ENCODE measurements at places on chromosomes 12 and 14.

- DNase-seq = no peak
Measured at GRCh38 chr14:51682411-51682810, 30.7 kb downstream of the FRMD6 start.

DNA sequence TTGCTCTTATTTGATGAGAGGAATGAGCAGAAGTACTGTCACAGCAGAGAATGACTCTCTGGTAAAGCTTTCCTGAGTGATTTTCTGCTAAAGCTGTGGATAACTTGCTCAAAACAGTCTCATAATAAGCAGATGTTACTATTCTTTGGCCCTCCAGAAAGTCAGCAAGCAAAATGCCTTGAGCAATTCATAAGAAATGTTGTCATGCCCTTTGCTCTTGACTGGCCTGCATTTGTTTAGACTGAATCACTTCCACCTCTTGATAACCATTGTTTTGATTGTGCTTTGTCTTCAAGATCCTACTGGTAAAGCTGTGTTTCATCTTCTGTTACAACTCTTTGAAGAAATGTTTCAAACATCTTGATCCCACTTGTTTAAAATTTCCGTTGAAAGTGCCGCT lies 457.9 kb upstream of the FOXG1 start:
- DNase-seq = no peak

DNA sequence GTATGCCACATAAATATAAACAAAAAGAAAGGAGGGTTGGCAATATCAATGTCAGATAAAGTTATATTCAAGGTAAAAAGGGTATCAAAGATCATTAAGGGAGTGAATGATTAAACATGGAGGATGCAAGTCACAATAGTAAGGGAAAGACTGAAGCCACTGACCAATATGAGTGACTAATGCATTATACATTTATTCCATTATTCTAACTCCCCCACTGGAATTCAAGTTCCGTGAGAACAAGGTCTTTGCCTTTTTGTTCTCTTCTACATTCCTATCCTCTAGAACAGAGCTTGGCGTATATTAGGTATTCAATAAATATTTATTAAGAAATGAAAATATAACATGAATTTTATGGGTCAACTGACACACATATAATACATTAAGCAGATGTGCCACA lies 30.7 kb downstream of the MAP4K5 start:
- no peak for DNase-seq

- DNase-seq = no peak
Measured at GRCh38 chr12:23424685-23425084, 524.8 kb downstream of the SOX5 start.

GRCh38 chr14:35992816-35993683 lies 166.9 kb downstream of the BRMS1L start:
- DNase-seq = no peak

DNA sequence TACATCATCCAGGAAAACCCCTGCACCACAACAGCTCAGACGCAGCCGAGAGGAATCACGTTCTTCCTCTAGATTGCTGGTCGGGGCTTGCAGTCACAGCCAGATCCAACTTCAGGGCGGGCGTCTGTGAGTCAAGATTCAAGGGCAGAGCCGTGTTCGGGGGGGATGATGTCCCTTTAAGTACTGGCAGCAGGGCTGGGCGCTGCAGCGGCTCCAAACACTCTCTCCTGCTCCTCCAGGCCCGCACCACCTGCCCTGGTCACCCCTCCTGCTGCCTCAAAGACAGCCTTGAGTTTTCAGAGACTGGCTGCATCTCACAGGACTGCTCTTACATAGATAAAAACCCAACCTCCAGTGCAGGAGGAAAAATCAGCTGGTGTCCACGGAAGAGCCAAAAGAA lies 68.3 kb downstream of the KDM2B start:
- DNase-seq = no peak

DNA sequence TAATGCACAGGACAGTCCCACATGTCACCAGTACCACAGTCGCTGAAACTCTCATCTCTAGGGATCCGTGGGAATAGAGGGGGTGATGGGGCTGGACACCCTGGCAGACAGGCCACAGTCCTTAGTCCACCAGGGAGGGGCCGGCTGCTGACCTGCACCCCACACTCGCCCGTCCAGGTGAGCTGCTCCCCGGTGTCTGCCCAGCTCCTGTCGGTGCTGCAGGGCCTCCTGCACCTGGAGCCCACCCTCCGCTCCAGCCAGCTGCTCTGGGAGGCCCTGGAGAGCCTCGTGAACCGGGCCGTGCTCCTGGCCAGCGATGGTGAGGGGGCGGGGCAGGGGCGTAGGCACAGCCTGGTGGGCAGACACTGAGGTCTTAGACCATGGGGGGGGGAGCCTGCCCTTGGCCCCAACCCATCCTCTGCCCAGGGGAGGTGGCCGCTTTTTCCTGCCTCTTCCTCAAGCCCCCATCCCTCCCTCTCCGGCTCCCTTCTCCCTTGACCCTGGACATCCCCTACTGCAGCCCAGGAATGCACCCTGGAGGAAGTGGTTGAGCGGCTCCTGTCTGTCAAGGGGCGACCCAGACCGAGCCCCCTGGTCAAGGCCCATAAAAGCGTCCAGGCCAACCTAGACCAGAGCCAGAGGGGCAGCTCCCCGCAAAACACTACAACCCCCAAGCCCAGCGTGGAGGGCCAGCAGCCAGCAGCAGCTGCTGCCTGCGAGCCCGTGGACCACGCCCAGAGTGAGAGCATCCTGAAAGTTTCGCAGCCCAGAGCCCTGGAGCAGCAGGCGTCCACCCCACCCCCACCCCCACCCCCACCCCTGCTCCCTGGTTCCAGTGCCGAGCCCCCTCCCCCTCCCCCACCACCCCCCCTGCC lies 17.1 kb upstream of the ADSS1 start:
- no peak for DNase-seq

- no peak for DNase-seq
Measured at GRCh38 chr14:42710071-42710470, 1103.4 kb downstream of the LRFN5 start.

GRCh38 chr14:33925946-33926345 lies 24.9 kb downstream of the EGLN3 start:
- no peak for DNase-seq

- no peak for DNase-seq
Measured at GRCh38 chr12:6280672-6281071, 29.8 kb upstream of the PLEKHG6 start.

GRCh38 chr12:126487431-126487980 lies 1422.3 kb downstream of the AACS start:
- DNase-seq = no peak

DNA sequence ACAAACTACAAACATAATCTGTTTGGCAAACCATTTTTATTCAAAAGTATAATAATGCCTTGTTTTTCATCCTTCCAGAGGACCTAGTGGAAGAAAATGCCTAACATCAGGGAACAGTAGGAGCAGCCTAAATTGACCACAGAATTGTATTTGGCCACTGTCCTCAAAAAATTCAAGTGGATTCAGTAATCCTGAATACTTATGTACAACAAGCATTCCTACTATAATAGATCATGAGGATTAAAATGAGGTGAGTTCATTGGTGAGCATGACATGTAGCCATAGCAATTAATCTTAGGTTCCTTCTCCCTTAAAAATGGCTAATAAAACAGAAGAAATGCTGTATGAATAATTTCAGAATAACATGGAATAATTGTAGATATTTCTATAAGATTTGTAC lies 209.3 kb downstream of the DAD1 start:
- DNase-seq = no peak

DNA sequence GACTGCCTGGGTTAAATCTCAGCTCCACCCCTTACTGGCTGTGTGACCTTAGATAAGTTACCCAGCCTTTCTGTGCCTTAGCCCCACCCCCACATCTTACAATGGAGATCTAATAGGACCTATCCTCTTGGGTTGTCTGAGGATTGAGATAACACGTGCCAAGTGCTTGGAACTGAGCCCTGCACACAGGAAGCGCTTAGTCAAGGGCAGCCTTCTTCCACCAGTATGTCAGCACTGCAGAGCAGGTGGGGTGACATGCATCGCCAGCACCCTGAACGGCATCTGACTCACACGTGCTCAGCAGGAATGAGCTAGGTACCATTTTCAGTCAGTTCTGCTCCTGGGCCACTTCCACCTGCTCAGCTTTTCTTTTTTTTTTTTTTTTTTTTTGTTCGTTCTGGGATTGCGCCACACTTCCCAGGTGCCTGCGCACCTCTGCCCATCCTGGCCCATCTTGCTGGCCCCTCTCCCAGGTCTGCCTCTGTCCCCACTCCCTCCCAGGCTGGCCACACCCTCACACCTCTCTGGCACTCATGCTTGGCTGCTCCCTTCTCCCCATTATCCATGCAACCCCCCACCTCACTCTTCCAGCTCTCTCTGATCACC lies 19.6 kb downstream of the LGMN start:
- DNase-seq = peak; percentile 44

GRCh38 chr12:26331960-26332359 lies 136.6 kb downstream of the SSPN start:
- DNase-seq = no peak

GRCh38 chr14:61351477-61351876 lies 30.1 kb downstream of the PRKCH start:
- no peak for DNase-seq

Data from NCI-H774 (cell line).